ENCODE measurements at places on chromosomes 2 and 18.

DNA sequence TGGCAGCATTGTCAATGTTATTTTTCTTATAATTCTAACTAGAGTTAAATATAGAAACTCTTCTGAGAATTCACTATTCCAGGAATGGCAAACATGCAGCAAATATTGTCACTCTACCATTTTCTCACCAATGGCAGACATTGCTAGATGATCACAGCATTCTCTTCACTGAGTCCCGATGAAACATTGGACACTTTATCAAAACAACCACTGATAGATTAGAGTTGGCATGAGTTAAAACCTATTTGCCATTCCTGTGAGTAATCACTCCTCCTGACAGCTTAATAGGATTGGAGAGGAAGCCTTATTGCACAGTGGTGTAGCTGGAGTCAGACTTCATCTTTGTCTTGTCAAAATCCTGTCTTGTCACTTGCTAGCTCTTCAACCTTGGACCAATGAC lies 163.9 kb upstream of the THUMPD2 start:
- no peak for DNase-seq

GRCh38 chr2:120077896-120078295 lies 65.0 kb downstream of the EPB41L5 start:
- no peak for DNase-seq

- no peak for DNase-seq
Observed at GRCh38 chr2:127007652-127008051, 99.3 kb downstream of the BIN1 start.

DNA sequence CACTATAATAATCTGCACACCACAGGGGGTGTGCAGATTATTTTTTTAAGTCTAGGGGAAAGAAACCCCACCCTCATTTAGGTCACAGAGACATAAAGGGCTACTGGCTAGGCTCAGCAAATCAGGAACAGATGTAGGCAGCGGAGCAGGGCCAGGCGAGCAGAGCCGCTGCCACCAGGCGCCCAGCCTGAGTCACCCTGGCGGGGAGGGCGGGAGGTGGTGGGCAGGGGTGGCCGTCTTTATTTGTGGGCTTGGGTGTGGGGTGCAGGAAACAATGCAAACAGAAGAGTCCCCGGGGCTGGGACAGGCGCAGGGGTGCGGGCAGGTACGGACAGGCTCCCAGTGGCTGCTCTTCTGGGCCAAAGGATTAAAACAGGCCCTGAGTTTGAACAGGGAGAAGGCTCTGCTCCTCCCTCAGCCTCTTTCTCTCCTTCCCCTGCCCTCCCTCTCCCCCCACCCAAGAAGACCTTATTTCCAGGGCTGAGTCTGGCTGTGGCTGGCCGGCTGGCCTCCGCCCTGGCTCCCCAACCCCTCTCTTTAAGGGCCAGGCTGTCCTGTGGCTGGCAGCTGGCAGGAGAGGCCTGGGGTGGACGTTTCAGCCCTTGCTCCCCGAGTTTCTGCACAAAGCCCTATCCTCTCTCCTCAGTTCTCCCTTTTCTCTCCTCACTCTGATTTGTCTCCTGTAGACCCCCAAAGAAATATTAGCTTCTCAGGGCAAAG lies 142.9 kb upstream of the SMAD2 start:
- DNase-seq: no peak

GRCh38 chr2:55430211-55430975 lies 10.7 kb upstream of the CCDC88A start:
- no peak for DNase-seq

DNA sequence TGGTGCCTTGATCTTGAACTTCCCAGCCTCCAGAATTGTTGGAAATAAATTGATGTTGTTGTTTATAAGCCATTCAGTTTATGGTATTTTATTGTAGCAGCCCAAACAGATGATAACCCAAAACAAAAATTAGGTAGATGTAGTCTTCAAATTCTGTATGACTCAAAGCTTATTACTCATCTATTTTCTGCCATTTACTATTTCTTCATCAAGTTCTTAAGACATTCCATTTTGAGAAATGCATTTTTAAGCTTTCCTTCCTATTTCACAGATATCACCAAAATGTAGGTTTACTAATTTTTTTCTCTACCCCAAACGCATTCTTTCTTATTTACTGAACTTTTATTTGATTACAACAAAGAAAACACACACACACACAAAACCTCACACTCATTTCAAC lies 148.2 kb downstream of the RND3 start:
- no peak for DNase-seq

DNA sequence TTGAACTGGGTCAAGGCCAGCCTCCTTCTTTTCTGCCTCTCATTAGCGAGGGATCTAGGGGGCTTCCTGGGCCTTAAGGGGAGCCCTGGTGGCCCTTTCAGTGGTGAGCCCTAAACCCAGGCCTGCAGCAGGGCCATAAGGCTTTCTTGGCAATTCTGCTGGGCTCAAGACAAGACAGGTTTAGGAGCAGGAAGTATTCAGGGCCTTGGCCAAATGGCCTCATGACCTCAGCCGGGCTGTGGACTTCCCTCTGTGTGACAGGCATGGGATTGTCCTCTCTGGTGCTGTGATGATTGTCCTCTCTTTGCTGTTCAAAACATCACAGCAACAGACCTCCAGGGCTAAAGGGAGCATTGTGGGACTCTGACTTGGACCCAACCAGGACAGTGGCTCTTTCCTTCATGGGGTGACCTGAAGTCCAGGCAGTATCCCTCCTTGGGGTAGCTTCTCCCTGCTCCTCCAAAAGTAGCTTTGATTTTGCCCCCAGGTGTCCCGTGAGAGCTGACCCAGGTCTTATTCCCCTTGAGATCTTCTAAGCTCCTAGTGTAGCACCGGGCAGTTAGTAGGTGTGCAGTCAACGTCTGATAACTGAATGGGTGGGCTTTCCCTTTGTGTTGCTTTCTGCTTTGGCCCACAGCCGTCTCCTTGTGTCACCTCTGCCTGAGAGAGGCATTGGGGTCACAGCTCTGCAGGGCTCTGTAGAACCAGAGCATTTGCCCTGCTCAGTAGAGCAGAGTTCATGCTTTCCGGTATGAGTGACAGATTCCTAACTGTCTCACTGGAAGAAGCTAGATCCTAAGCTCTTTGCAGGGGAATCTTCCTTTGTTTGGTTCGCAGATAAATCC lies 14.7 kb downstream of the FOSL2 start:
- peak; percentile 70 for DNase-seq

DNA sequence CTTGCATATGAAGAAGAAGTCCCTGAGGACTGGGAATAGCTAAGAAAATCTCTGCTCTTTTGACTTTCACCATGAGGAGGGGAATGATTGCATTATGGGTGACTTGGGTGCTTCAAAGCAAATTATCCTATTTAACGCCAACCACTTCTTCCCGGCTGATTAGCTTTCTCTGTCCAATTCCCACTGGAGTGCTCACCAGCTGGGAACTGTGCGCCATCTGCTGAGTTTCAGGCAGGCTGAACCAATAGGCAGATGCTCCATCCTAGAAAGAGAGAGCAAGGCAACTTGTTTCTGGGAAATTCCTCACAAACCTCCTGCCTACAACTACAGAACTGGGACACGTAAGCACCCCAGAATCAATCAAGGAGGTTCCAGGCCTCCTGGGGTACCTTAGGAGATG lies 49.4 kb downstream of the POLE4 start:
- no peak for DNase-seq

GRCh38 chr2:53994818-53995808 lies 24.3 kb upstream of the PSME4 start:
- peak; percentile 43 for DNase-seq

- peak; percentile 6 for DNase-seq
Observed at GRCh38 chr2:102618452-102619413, 620 bp upstream of the SLC9A2 start.

GRCh38 chr2:182977463-182977862 lies 60.8 kb downstream of the NCKAP1 start:
- DNase-seq: no peak

- DNase-seq: no peak
Observed at GRCh38 chr2:81283081-81283480, 978.5 kb upstream of the LRRTM1 start.

DNA sequence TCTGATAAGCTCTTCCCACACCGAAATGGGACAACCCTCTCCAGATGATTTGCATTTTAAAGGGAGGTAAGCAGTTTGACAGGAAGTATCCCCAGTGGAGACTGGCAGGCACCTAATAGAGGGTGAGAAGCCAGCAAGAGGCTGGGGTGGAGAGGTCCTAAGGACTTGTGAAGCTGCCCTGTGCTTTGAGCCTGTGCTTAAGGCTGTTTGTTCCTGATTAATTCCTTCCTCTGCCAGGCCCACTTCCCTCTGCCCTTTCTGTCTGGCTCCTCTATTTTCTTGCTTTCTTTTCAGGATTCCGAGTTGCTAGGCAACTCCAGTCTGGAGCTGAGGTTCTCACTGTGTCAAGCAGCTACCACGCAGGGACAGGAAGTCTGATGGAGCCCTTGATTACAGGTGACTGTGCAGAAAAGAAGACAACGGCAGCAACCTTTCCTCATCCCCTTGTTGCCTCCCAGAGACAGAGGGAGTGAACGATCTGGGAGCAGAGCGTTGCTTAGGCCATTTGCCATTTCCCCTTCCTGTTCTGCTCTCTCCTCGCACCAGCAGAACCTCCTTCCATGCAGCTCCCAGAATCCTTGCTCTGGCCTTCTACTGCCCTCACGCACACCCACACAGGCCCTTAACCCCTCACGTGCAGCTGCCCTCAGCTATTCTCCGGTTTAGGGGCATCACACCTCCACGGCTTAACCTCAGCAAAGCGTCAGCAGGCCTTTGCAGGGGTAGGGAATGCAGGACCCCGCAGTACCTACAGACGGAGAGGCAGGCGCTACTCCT lies 103.6 kb upstream of the CELF4 start:
- no peak for DNase-seq

DNA sequence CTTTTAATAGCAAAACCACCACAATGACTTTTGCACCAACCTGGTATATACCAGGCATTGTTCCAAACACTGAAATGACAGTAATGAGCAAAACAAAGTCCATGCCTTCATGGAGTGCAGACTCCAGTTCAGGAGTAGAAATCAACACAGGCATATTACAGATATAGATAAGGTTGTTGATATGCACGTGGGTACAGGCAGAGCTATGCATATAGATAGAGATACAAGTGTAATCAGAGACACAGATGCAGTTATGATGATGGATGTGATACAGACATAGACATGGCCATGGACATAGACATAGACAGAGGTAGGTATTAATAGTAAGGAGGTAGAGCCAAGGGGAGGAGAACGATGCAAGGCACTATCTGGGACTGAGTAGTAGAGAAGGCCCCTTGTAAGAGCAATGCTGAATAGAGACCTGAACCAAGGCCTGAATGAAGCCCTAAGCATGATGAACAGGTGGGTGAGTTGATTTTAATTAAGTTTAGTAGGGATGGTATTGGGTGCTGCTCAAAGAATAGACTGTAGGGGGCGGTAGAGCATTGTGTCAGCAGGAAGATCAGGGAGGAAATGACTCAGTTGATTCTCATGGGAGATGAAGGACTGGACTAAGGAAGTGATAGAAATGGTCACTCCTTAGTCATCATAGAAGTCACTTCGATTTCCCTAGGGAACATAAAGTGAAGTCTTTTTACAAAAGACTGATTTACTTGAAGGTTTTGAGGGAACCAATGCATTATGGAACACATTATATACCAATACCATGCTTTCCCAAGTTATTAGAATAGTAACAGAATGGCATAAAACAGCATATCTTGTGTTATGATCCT lies 39.4 kb downstream of the CMPK2 start:
- DNase-seq: peak; percentile 72

DNA sequence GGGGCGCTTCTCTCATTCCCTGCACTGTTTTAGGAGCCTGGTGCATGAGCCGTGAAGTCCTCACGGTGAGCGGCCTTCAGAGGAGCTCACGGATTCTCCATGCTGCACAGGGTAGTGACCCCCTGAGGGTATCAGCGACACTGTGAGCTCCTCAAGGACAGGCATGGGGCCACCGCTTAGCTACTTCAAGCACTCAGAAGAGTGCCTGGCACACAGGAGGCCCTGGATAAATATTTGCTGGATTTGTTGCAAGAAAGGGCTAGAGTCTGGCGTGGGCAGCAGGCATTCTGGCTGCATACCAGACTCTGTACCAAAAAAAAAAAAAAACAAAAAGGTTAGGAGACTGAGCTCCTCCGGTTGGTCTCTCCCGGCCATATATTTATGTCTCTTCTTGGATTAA lies 5.7 kb upstream of the MBP start:
- DNase-seq: no peak

DNA sequence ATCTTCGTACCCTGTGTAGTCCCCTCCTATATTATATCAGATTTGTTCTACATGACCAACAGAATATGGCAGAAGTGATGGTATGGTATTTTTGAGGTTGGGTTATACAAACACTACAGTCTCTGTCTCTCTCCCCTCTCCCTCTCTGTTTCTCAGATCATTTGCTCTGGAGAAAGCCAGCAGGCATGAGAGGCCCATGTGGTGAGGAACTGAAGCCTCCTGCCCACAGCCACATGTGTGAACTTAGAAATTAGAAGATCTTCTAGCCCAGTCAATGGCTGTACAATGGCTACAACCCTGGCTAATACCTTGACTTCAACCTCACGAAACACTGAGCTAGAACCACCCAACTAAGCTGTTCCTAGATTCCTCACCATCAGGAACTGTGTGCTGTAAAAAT lies 250.6 kb downstream of the SMAD2 start:
- no peak for DNase-seq

GRCh38 chr2:74831693-74832530 lies 2.0 kb upstream of the HK2 start:
- peak; percentile 84 for DNase-seq

- no peak for DNase-seq
Observed at GRCh38 chr2:3108710-3109702, 268.6 kb downstream of the EIPR1 start.

DNA sequence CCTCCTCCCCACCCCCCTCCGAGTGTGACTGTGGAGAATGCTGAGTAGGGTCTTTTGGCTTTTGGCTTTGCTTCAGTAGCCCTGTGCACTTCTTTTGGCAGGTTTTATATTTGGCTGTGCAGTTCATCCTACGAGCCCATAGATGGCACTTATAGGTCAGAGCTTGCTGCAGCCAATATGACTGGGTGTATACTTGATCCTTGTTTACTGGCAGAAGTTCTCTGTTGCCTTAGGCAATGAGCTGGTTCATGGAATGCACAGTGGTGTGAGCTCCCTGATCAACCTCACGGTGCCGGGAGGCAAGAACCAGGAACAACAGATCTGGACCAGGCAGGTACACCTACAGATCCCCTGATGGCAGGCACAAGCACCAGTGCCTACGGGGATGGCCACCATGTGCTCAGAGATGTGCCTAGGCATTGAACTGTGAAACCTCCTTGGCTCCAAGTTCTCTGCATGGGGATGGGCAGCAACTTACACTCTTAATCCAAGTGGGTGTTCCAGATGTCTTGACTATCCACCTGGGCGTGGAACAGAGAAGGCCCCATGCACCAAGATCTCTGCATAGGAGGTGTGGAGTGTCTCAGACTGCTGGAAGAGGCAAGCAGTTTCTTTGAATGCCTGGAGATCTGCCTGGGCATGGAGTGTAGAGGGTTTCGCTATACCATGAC lies 190.4 kb downstream of the KIAA1328 start:
- DNase-seq: no peak

- DNase-seq: no peak
Observed at GRCh38 chr2:8658064-8658862, 23.6 kb upstream of the ID2 start.

GRCh38 chr2:147161746-147162145 lies 683.1 kb upstream of the ACVR2A start:
- no peak for DNase-seq
